ENCODE measurements at places on chromosomes 6 and 20. TPM values are rescaled to one million over a fixed set of nuclear protein-coding genes. Genes with fewer than 3 reads are reported as not detected.
A peak's percentile ranks its signal among the peaks of the same experiment; 100 is the strongest.

The BPIFB1 gene
- total RNA-seq: 263 TPM

DNA sequence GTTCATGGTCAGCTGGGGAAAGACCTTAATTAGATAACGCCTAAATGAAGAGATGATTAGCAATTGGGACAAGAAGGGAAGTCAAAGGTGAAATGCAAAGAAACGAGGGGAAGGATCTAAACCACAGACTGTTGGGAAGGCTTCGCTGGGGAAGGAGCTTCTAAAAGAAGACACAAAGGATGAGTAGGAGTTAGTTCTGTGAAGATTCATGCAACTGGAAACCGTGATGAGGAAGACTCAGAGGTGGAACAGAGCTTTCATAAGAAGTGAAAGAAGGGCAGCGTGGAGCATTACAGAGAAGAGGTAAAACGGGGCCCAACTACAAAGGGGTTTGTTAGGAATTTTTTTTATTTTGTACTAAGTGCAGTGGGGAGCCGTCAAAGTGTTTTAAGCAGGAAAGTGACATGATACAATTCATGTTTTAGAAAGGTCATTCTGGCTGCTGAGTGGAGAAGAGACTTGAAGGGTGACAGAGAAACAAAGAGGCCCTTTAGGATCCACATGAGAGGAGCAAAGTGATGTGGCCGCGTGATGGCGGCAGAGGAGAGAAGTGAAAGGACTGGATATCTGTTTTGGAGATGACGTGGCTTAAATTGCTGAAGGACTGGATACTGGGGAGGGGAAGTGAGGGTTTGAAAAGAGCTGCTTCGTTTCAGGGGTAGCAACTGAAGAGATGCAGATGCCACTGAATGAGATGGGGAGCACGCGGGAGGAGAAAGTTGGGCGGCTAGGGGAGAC lies 33.6 kb downstream of the TTI1 start:
- DNase-seq: no peak

The NKX2-4 gene
- not detected for total RNA-seq

DNA sequence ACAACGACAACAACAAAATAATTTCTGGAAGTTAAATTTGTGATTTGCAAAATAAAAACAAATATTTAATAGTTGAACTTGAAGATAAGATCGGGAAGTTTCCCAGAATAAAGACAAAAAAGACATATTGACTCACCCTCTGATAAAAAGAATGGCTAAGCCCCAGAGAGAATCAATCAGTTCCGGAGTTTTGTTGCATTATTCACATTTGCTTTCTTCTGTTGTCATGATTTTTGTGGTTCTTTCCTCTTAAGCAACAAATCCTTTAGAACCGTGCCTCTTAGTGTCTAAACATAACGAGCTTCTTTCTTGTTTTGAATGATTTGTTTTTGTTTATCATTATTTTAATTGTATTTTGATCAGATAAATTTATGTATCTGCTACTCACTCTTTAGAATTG lies 337.7 kb upstream of the PRND start:
- DNase-seq: no peak

DNA sequence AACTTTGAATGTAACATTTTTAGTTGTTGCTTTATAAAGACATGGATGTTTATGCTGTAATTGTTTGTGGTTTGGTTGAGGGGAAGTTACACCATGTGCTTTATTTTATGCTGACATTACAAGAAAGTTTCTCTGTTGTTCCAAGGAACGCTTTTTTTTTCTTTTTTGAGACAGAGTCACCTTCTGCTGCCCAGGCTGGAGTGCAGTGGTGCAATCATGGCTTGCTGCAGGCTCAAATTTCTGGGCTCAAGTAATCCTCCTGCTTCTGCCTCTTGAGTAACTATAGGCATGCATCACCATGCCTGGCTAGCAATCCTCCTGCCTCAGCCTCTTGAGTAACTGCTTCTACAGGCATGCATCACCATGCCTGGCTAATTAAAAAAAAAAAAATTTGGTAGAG lies 21.0 kb upstream of the IFNGR1 start:
- peak; percentile 80 for DNase-seq

The TREML4 gene
- not detected for total RNA-seq

DNA sequence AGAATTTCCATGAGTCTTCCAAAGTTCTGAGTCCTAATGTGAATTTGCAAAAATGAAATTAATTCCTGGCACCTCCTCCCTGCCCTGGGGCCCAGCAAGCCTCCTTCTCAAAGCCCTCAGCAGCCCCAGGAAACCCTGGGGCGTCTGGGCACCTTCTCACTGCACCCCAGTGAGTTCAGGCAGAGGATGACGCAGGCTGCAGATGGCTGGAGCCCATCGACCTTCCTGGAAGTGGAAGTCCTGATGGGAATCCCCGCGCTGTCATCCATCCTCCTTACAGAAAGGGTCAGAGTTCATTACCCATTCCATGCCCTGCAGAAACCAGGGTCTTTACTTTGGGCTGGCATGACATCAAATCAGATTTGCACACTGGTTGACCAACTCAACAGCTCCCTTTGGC lies 31.6 kb downstream of the DLL1 start:
- no peak for DNase-seq

The ABHD16A gene
- total RNA-seq: 56.4 TPM

DNA sequence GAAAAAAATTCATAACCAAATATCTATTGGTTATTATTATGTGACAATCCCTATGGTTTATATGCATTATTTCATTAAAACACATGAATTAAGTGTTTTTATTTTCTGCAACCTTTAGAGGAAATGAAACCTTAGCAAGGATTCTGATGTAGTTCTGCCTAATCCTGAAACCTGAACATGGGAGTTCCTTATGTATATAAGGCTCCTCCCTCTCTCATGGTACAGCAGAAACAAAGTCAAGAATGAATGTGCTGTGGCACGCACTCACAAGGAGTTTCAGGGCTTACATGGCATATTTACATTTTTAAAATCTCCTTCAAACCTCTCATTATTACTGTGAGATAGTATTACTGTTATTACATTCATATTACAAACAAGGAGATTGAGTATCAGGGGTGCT lies 426.4 kb upstream of the CITED2 start:
- DNase-seq: no peak

- DNase-seq: peak; percentile 72
Measured at GRCh38 chr20:25247000-25247517, 826 bp upstream of the PYGB start.

DNA sequence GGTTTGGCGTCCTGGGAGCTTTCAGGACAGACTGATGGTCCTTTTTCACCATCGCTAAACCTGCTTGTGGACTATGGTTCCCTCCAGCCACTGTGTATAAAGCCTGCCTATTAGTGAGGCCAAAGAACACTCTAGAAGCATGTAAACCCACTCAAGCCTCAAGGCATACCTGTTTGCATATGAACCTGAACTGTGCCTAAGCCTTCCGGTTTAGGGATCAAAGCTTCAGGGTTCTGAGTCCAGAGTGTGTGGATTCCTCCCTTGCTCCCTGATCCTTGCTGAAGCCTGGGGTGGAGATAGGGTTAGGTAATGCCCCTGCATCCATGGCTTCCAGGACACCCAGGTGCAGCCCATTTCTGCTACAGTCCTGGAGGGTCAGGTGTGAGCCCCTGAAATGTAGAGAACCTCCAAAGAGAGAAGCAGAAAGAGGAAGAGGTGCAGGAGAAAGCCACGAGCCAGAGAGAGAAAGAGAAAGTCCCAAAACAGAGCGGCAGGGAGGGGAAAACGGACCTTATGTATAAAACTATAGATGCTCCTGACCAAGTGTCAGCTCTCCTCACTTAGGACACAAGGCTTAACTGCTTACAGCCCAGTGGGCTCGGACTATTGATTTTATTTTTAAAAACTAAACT lies 93.3 kb downstream of the SCML4 start:
- no peak for DNase-seq

The DCDC2 gene
- total RNA-seq: 5.6 TPM

DNA sequence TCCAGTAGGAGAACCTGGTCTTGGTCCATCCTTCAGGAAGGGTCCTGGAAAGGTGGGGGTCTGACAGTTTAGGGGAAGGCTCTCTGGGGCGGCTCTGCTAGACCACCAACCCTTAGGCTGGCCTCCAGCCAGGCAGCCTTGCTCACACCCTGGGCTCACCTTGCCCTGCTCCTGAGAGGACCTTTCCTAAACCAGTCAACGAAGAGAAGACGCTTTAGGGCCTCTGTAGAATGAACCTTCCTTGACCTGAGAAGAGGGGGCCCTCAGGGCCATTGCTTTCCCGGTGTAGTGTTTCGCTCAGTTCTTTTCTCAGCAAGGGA lies 1.1 kb downstream of the CDC25B start:
- peak; percentile 38 for DNase-seq

DNA sequence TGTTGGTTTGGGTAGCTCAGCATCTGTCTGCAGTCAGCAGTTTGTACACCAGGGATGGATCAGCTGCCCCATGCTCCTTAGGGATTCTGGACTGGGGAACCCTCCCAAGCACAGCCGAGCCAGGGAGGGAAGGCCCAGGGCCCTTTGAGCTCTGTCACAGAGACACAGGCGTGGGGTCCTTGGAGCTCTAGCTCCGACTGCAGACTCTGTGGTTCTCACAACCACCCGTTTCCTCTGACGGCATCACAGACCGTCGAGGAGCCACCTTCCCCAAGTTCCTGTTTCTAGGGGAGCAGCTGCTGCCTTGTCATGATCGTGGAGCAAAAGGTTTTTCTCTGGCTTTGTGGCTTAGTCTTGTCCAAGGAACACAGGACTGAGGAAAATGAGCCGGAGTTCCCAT lies at the start of gene SLA2:
TSS of gene SLA2 (minus strand) at position 199 of the 400 bp plus-strand sequence. CDS start 4,861 bp downstream, outside the sequence.
- peak; percentile 52 for DNase-seq

- DNase-seq: no peak
Measured at GRCh38 chr6:167487749-167488664, 163.1 kb downstream of the TTLL2 start.

GRCh38 chr20:53645582-53645897 lies 51.9 kb upstream of the ZNF217 start:
- DNase-seq: no peak

The TRIM27 gene
- total RNA-seq: 46.6 TPM

The ID4 gene
- 27.8 TPM for total RNA-seq

- DNase-seq: no peak
Measured at GRCh38 chr20:63167026-63167917, 48.7 kb downstream of the YTHDF1 start.

- DNase-seq: no peak
Measured at GRCh38 chr6:76326871-76327270, 254.4 kb upstream of the IMPG1 start.

GRCh38 chr20:53678990-53679596 lies 85.5 kb upstream of the ZNF217 start:
- no peak for DNase-seq

DNA sequence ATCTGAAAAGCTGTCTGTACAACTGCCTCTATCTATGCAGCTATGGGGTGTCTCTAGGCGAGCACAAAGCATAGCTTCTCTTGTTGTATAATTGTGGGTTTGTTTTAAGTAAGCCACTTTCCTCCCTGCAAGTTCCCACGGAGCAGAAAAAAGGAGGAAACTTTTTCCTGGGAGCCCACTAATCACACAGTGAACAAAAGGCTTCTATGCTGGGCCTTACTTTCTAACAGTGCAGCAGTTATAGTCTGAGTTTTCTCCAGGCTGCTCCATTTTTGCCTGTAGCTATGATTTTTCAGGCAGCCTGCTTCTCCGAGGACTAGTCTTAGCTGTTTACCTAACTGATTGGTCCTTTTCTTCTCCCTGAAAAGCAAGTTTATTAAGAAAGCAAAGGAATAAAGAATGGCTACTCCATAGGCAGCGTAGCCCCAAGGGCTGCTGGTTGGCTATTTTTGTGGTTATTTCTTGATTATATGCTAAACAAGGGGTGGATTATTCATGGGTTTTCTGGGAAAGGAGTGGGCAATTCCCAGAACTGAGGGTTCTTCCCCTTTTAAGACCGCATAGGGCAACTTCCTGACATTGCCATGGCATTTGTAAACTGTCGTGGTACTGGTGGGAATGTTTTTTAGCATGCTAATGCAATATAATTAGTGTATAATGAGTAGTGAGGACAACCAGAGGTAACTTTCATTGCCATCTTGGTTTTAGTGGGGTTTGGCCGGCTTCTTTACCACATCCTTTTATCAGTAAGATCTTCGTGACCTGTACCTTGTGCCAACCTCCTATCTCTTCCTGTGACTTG lies 84.3 kb downstream of the OPRM1 start:
- DNase-seq: no peak

DNA sequence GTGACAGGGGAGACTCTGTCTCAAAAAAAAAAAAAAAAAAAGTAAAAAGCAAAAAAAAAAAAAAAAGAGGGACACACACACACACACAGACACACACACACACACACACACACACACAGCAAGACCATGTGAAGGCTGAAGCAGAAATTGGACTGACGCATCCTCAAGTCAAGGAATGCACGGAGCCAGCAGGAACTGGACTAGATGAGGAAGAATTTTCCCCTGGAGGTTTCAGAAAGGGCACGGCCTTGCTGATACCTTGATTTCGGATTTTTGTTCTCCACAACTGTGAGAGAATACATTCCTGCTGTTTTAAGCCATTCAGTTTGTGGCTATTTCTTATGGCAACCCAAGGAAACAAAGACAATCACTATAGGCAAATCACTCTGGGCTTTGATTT lies 176.9 kb upstream of the SALL4 start:
- DNase-seq: no peak

The ACSS2 gene
- total RNA-seq: 131 TPM

DNA sequence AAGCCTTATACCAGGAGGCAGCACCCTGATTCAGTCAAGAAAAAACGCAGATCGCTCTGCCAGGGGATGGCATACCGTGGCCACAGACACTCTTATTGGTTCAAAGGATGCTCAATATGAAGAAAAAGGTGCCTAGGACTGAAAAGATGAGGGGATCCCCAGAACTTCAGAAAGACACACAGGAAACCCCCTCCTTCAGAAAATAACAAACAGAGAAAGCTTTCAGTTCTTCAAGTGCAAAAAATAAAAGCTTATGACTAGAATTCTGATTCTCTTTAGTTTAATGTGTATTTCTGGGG lies 17.7 kb upstream of the MYB start:
- no peak for DNase-seq

The BEND6 gene
- 0.32 TPM for total RNA-seq

GRCh38 chr6:147603392-147604081 lies 95.0 kb downstream of the SAMD5 start:
- no peak for DNase-seq

The IMPG1 gene
- total RNA-seq: not detected

GRCh38 chr6:162404951-162405350 lies 322.6 kb downstream of the PRKN start:
- DNase-seq: no peak

GRCh38 chr6:34511214-34511914 lies 44.8 kb downstream of the SPDEF start:
- DNase-seq: peak; percentile 1

The OXT gene
- not detected for total RNA-seq

- DNase-seq: no peak
Measured at GRCh38 chr6:222468-222867, 69.8 kb upstream of the DUSP22 start.

- DNase-seq: no peak
Measured at GRCh38 chr20:22890594-22891300, 144.4 kb upstream of the SSTR4 start.

GRCh38 chr20:30286157-30286556 lies 971.3 kb upstream of the DEFB115 start:
- DNase-seq: no peak

The SLC52A3 gene
- 1.1 TPM for total RNA-seq
